Fibroblast of gingiva (primary cell): ENCODE measurements at places on chromosomes 16 and 17.
A peak's percentile ranks its signal among the peaks of the same experiment; 100 is the strongest.

DNA sequence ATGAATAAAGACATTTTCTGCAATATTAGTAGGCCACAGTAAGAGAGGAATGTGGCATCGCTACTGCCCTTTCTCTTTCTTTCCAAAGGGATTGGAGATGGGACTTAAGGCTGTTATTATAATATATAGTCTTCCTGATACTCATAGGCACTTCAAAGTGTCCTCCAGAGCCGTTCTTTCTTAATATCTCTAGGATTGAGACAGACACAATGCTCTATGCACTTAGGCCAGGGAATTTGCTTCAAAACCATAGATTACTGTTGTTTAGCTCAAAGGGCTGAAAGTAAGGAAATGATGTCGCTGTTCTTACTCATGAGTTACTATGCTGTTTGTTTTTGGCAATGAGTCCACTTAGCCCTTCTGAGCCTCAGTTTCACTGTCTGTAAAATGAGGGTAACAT is 590.5 kb downstream of the CDH11 start:
- DNase-seq: no peak

- DNase-seq: no peak
Observed at GRCh38 chr16:654034-654433, 4.9 kb downstream of the WDR90 start.

GRCh38 chr16:85017151-85017550 is 5.8 kb upstream of the ZDHHC7 start:
- no peak for DNase-seq

DNA sequence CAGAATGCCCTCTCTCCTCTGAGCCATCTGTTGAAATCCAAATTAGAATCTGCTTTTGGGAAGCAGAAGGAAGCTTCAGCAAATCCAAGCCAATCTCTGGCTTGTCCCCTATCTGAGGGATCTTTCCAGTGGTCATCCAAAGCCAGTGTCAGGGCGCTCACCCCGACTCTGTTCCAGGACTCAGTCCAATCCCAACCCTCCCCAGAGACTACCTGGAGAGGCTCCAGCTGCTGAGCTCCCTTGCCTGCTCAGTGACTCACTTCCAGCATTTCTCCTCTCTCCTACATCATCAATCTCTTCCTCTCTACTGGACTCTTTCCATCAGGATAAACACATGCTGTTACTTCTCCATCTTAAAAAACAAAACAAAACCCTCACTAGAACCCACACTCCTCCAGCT is 2.4 kb downstream of the MATCAP1 start:
- DNase-seq: peak; percentile 84

DNA sequence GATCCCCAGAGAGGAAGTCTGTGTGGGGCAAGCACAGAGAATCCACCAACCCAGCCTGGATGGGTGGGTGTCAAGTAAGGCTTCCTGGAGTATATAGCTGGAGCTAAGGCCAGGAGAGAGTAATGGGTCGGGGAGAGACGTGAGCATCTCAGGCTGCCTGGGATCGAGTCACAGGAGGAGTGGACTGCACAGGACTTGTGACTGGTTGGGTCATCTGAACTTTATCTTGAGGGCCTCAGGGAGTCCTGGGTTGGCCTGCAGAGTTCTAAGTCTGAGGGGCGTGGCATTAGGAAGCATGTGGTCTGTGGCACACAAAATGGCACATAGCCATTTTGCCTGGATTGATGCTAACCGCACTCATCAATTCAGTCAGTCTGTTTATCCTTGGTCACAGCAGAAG is 1.5 kb downstream of the PLA2G15 start:
- DNase-seq: peak; percentile 49

GRCh38 chr17:67492251-67492740 is 115.2 kb downstream of the PITPNC1 start:
- no peak for DNase-seq

- DNase-seq: peak; percentile 38
Observed at GRCh38 chr17:65535777-65536572, 25.5 kb downstream of the AXIN2 start.

DNA sequence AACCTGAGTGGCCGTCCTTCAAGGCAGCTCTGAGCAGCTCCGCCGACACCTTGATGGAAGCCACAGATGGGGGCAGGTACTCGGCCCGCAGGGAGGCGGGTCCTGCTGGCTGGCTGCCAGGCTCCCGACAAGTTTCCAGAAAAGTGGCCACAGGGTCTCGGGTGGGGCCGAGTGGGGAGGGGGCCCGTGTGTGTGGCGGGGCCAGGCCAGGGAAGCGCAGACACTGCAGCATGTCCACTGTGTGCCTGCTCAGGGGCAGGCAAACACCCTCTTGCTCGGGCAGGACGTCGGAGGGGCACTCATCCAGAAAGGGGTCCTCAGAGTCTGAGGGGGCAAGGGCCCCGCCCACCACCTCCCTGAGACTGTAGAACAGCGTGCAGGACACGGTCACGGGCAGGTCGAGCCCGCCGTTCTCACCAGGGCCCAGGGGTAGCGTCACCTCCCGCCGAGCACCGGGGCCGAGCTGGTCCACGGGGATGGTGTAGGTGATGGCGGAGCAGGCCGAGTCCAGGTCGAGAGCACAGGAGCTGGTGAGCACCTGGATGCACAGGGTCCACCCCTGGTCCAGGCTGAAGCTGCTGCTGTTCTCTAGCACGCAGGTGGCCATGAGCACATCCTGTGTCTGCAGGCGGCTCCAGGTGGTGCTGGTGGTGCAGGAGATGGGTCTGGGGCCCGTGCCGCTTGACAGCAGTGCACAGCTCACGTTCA is 5.1 kb downstream of the FAAP100 start:
- no peak for DNase-seq

- peak; percentile 12 for DNase-seq
Observed at GRCh38 chr16:56871172-56871593, 6.2 kb downstream of the SLC12A3 start.

- peak; percentile 86 for DNase-seq
Observed at GRCh38 chr16:728131-728889, 1.4 kb downstream of the HAGHL start.

- no peak for DNase-seq
Observed at GRCh38 chr17:71974051-71974450, 146.8 kb upstream of the SOX9 start.

- no peak for DNase-seq
Observed at GRCh38 chr17:57086069-57086930, 1.3 kb downstream of the AKAP1 start.

DNA sequence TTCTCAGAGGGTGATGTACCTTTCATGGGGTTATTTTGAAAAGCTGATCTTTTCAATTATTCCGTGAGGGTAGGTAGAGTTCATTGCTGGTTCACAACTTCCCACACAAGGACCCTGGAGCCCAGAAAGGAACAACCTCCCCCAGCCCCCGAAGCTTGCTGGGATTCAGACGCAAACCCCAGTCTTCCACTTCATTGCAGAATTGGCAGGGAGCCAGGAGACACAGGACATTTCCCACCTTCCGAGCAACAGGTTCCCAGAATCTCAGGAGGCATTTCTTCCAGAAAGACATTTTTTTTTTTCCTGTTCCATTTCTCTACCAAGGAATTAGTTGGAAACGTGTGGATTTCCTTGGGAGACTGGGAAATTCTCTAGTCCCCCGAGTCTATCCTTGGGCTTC is 106.1 kb downstream of the GP2 start:
- DNase-seq: no peak

GRCh38 chr16:15983898-15984297 is 34.5 kb downstream of the ABCC1 start:
- peak; percentile 51 for DNase-seq

DNA sequence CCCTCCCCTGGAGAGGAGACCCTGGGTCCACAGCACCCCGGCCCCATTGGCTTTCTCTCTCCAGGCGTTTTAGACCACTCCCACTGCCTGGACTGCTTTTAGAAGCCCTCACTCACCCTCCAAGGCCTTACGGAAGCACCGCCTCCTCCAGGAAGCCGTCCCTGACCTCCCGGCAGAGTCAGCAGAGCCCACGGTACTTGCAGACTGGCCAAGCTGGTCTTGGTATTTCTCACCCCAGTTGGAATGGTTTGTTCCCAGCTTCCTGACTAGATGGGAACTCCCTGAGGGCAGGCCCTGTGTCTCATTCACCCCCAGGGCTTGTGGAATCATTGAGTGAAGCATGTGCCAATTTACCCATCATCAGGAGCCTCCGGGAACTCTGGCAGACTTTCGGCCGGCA is 9.2 kb downstream of the SCGB1C2 start:
- DNase-seq: no peak

DNA sequence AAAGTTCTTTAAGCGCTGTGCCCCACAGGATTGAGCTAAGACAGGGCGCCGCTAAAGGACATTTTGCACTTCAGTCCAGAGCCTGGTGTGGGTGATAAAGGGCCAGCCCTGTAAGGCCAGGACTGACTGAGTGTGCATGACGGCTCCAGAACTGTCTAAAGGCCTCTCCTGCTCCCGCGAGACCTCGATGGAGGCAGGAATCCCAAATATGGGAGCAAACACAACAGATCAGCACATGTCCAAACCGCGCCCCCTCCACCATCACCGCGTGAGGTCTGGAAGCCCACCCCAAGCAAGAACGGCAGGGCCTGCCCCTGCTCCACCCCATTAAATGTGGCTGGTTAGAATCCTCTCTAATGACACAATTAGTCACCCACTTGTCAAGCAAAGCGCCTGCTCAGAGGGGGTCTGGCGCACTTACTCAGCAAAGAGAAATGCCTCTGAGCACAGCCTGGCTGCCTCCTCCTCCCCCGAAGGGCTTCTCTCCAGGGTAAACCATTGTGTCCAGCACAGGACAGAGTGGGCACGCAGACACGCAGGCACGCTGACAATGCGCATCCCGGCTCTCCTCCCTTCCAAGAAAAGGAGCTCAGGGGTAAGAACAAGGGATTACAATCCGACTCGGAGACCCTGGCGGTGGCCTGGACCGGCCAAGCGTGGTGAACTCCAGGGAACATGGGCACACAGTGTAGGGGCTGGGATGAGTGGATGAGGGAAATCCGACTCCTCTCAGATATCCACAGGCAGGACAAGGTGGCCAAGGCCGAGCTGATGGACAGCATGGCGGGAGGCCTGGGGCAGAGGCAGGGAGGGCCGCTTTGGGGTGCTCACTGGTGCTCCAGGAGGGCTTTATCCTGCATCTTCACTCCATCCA is 1.5 kb downstream of the MXRA7 start:
- DNase-seq: peak; percentile 94

DNA sequence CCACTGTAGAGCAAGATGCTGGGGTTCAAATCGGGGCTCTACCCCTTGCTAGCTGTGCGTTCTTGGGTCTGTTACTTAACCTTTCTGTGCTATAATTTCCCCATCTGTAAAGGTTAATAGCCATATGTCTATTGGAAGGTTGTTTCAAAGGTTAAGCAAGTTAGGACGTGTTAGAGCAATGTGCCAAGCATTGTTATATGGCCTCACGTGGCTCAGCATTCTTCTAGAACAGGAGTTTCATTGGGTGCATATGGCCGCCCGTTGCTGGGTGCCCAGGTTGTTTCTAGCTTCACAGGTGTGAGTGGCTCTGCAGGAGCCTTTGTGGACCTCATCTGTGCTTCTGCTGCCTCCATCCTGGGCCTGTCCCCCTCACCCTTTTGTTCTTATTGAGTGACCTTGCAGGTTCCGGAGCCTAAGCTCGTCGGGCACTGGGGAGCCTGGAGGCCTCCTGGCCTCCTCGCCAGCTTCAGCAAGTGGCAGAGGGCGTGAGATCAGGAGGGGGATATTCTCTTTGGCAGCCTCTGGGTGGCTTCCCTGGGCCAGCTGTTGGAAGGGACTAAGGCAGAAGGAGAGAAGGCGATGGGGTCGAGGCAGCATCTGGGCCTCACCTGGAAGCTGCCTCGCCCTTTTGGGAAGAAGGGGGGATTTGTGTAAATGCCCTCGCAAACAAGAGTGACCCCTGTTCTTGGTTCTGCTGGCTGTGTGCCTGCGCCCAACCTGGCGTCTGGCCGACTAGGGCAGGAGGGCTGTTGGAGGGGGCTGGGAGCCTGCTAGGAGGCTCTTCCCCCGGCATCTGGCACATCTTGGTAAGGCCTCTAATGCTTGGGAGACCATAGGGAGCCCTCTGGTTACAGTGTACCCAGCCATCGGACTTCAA is 80.2 kb upstream of the CIBAR2 start:
- no peak for DNase-seq

DNA sequence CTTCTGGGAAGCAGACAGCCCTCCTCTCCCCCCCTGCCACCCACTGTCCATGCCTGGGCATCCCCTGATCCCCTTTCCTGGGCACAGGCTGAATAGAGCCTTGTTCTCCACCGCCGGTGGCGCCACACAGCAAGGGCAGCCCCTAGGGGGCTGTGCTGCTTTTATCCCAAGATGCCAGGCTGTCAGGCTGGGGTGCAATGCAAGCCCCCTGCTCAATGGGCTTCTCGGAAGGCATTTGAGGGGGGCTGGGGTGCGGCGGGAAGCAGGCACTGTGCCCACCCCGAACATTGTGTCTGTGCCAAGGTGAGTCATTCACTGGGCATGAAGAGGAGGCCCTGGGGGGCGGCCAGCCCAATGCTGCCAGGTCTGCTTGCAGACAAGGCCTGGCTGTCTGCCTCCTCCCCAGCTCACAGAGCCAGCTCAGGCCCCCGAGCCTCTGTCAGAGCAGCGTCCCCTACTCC is 1.5 kb upstream of the GFAP start:
- peak; percentile 78 for DNase-seq

DNA sequence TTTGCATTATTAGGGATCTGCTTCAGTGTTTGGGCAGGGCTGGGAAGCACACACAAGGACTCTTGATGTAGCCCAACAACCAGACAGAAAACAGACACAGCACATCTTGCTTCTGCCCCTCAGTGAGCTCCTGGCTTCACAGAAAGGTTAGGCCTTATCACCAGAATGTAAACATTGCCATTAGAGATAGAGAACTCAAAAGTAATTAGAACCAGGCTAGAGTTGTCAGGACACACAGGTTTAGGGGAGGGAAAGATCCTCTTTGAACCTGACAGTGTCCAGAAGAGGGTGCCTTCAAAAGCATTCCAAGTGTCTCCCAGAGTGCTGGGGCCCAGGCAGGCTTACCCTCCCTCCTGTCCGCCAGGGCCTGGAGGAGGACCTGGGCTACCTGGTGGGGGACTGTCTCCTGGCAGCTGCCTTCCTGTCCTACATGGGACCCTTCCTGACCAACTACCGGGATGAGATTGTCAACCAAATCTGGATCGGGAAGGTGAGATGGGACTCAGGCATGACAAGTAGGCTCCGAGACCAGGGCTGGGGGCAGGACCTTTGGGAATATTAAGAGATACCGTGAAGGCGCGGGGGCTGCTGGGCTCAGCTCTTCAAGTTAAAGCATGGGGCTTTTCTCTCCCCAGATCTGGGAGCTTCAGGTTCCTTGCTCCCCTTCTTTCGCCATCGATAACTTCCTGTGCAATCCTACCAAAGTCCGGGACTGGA is 16.9 kb upstream of the KDM6B start:
- no peak for DNase-seq

GRCh38 chr17:28001149-28001548 is 41.3 kb upstream of the NLK start:
- DNase-seq: no peak

GRCh38 chr16:81095653-81095952 is 592 bp downstream of the GCSH start:
- DNase-seq: no peak
